ENCODE measurements at places on chromosomes 6 and 20. TPM values are rescaled to one million over a fixed set of nuclear protein-coding genes. Genes with fewer than 3 reads are reported as not detected.

The SLC2A10 gene
- 18.4 TPM for total RNA-seq

The DAAM2 gene
- total RNA-seq: 5.2 TPM

The VAPB gene
- total RNA-seq: 12.9 TPM

The HACE1 gene
- 12.0 TPM for total RNA-seq

The MMP24 gene
- 63.9 TPM for total RNA-seq
